Large intestine (tissue), 12 donors: ENCODE measurements at places on chromosomes 12 and 14.
A peak's percentile ranks its signal among the peaks of the same experiment; 100 is the strongest.

DNA sequence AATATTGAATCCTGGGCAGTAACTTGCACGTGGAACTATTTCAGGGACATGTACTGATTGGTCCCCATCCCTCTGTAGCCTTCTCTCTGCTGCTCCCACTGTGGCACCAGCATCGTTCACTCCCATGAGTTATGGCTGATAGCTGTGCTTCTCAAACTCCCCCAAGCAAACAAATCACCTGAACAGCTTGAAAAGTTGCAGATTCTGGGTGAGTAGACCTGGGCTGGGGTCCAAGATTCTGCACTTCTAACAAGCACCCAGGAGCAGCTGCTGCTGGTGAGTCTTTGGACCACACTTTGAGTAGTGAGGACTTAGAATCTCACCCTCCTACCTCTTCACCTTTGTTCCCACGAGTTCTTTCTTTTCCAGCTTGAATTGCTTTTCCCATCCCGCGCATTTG is 49.4 kb upstream of the ZFP36L1 start:
- no peak for DNase-seq

GRCh38 chr12:32205731-32206130 is 99.1 kb downstream of the BICD1 start:
- DNase-seq: no peak

DNA sequence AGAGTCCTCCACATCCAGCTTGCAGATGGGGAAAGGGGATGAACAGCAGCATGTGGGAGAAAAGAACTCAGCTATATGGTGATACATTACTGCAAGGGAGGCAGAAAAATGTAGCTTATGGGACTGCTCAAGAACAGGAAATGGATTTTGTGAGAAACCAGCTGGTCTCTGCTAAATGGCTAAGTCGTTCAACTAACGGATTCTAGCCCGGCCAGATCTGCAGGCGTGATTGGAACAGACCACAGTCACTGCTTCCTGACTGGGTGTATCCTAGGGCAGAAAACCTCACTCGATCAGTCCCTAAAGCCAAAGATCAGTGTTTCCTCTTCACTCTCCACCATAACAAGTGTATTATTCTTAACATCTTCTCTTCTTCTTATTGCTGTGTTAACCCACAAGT is 8.1 kb upstream of the PTGDR start:
- no peak for DNase-seq

DNA sequence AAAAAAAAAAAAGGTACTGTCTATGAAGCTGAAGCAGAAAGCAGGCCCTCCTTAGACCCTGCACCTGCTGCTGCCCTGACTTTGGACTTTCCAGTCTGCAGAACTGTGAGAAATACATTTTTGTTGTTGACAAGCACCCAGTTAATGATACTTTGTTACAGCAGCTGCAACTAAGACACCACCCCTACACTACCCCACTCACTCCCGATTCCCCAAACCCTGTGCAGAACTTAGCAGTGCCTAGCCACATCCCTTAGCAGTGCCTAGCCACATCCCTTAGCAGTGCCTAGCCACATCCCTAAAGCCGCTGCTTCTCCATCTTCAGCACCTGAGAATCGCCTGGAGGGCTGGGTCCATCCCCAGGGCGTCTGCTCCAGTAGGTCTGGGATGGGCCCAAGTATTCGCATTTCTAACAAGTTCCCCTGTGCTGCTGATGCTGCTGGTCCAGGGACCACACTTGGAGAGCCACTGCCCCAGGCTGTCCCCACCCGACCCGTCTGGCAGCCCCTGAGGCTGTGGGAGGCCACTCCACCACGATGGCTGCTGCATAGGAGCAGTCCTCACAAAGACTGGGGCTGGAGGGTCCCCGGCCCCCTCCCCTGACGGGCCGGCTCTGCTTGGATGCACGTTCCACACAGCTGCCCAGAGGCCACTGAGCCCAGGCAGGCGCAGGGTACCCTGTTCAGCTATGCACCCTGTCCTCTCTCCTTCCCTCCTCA is 10.8 kb upstream of the PPP1R13B start:
- no peak for DNase-seq

GRCh38 chr14:80996049-80996901 is 40.9 kb downstream of the TSHR start:
- DNase-seq: peak; percentile 20

GRCh38 chr12:89663577-89664357 is 44.9 kb downstream of the ATP2B1 start:
- peak; percentile 45 for DNase-seq

DNA sequence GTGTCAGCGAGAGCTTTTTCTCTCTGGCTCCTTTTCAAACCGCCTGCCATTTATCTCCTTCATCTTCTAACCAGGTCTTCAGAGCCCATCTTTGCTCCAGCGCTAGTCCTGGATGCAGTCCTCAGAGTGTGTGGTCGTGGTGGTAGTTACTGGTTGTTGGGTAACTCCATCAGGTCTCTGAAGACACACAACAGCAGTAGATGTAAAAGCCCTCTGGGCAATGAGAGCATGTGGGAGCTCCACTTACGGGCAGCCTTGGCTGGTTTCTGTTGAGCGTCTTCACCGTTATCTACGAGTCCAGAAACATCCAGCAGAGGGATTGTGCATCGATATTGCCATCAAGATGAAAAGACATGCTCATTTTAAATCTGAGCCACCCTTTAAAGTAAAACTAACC is 61.2 kb downstream of the FBXL14 start:
- no peak for DNase-seq

DNA sequence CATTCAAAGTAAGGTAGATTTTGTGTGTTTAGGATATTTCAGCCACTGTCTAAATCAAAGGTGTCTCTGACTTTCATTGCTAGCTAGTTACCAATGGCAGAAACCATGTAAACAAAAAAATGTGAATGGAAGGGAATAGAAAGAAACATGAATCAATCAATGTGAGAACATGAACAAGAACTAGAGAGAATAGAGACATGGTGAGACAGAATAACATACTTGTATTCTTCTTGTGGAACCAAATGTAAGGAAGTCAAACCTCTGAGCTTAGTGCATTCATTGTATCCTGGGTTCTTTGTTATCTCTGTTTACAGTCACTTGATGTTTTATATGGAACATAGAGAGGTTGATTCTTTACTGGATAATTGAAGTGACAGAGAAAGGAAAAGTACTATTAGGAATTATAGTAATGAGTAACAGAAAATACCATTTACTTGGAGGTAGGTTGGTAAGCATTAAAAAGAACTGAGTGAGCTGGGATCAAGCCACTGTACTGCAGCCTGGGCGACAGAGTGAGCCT is 2.6 kb upstream of the WNK1 start:
- DNase-seq: no peak

DNA sequence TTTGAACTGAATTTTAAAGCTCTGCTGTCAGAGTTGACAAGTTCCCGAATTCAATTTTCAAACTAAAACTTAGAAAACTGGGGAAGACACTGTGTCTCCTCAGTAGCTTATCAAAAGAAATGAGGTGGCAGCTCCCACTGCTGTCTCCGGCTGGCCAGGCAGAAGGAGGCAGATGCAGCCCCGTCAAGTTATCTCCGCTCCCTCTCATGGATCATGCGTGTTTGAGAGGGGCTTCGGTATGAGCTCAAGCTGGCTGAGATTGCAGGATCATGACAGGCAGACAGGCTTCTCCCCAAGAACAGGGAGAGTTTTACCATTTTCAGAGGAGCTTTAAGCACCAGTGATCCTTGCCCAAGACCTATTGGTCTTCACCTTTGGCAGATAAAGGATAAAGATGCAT is 88.8 kb downstream of the NEDD1 start:
- DNase-seq: no peak

- DNase-seq: no peak
Measured at GRCh38 chr12:13087766-13088165, 15.7 kb downstream of the GSG1 start.

DNA sequence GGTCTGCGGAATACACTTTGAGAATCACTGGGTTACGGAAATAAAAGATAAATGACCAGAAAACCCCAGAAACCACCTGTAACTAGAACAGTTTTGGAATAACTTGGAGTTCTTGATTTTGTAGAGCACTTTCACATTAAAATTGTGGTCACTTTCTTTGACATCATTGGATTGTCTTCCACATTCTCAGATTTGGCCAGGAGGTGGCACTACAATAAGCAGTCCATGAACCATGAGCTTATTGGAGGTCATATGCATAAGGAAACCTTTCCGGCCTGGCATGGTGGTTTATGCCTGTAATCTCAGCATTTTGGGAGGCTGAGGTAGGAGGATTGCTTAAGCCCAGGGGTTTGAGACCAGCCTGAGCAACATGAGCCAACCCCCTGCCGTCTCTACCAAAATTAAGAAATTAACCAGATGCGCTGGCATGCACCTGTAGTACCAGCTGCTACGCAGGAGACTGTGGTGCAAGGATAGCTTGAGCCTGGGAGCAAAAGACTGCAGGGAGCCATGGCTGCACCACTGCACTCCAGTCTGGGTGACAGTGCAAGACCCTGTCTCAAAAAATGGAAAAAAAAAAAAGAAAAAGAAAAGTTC is 107.7 kb upstream of the CAND1 start:
- peak; percentile 29 for DNase-seq

- peak; percentile 25 for DNase-seq
Measured at GRCh38 chr12:7131502-7131866, 1.3 kb downstream of the CLSTN3 start.
